NCI-H2227 treated with DMSO at 0.1 percent for 48 hours (cell line): ENCODE measurements at places on chromosomes 7 and 10.
A peak's percentile ranks its signal among the peaks of the same experiment; 100 is the strongest.

- no peak for DNase-seq
Measured at GRCh38 chr10:125379592-125379991, 219.2 kb upstream of the CTBP2 start.

- DNase-seq, result no peak
Measured at GRCh38 chr7:27689150-27689549, 26.5 kb upstream of the HIBADH start.

- no peak for DNase-seq
Measured at GRCh38 chr7:1130021-1130990, 29.7 kb downstream of the ZFAND2A start.

DNA sequence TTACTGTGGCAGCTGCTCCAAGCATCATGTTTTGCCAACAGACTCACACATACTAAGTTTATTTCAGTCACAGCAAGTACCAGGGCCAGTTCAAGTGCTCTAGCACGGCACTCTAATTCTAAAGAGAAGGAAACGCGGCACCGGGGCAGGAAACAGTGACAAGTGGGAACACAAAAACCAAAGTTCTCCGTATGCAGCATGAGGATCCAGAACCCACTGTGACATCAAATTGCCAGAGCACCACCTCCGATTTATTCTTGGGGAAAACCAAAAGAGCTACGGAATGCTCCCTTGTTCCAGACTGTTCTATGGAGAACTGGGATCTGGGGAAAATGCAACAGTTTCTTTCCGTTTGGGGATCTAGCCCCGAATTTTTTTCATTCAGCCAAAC lies 448 bp upstream of the PTER start:
- peak; percentile 56 for DNase-seq

DNA sequence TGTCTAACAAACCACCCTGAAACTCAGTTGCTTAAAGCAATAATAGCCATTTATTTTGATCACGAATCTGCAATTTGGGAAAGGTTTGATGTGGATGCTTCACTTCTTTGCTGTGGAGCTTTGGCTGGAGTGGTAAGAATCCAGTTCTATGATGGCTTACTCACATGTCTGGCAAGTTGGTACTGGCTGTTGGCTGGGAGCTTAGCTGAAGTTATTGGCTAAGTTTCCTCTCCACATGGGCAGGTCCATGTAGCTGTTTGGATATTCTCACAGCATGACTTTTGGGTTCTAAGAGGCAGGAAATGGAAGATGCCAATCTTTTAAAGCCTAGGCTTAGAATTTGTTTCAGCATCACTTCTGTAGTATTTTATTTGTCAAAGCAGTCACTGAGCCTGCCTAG lies 277.6 kb upstream of the NRP1 start:
- DNase-seq, result no peak

DNA sequence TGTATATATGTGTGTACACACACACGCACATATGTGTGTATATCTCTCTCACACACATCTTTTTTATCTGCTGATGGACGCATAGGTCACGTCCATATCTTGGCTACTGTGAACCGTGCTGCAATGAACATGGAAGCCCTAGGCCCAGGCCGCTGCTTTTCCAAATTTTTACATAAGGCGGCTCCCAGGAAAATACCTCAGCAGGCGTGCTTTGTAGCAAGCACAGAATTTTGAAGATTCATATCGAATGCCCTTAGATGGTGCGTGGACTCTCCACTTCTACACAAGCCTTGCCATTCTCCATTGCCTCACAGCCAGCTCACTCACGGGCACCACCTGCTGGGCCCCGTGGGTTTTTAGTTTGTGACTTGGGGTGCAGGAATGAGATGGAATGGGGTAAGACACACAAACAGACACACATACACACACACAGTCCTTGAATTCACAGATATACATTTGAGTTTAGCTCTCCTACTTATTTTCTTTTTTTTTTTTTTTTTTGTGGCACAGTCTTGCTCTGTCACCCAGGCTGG lies 57.9 kb upstream of the RNF32 start:
- DNase-seq, result no peak

- no peak for DNase-seq
Measured at GRCh38 chr7:107631588-107632491, 28.8 kb upstream of the SLC26A4 start.

- DNase-seq, result no peak
Measured at GRCh38 chr10:111119637-111120036, 42.8 kb downstream of the ADRA2A start.

GRCh38 chr10:88565072-88565471 lies 18.0 kb downstream of the RNLS start:
- peak; percentile 4 for DNase-seq

DNA sequence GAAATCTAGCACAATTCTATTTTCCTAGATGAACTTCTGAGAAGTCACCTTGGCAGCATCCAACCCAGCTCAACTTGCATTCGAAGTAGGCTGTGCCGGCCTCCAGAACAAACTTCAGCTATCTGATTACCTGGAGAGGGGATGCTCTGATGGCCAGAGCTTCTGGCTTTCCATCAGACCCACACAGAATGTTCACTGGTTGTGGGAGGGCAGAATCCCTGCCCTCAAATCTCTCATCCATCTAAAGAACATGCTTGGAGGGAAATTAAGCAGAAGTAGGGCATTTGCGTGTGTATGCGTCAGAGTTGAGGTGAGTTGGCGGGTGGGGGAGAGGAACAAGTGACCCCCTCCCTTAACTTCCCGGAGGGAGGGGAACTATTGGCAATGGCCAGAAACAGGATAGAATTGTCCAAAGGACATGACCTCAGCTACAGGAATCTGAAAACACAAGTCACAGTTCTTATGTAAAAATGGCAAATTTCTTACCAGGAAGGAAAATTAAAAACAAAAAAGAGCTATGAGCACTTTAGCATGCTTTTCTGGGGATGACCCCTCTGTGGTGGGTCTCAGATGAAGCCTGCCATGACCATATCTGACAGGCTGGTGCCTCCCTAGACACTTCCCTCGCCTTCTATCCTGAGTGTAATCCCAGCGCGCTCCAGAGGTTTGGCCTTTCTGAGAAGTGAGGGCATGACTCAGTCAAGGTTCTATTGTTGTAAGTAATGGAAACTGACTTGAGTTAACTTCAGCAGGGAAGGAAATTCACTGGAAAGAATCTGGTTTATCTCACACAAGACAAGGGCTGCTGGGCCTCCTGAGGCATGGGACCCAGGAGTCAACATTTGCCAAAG lies 278.8 kb downstream of the RPS24 start:
- DNase-seq, result no peak

DNA sequence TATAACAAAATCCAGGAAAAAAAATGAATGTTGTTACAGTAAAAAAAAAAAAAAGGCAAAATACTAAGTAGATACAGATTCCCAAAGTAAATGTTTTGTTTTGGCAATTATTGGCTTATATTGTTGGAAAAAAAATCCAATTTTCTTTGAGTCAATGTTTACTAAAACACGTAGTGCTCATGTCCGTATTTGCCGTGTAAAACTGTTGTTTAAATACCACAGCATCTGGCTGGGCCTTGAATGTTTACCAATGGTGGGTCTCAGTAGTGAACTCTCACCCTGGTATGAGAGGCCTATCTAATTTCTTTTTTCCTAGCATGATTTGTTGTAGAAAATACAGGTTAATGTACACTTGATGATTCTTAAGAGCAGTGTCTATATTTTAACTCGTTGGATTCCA lies 41.4 kb upstream of the SLC26A5 start:
- no peak for DNase-seq

- DNase-seq, result no peak
Measured at GRCh38 chr10:91901784-91902677, 7.3 kb downstream of the FGFBP3 start.

DNA sequence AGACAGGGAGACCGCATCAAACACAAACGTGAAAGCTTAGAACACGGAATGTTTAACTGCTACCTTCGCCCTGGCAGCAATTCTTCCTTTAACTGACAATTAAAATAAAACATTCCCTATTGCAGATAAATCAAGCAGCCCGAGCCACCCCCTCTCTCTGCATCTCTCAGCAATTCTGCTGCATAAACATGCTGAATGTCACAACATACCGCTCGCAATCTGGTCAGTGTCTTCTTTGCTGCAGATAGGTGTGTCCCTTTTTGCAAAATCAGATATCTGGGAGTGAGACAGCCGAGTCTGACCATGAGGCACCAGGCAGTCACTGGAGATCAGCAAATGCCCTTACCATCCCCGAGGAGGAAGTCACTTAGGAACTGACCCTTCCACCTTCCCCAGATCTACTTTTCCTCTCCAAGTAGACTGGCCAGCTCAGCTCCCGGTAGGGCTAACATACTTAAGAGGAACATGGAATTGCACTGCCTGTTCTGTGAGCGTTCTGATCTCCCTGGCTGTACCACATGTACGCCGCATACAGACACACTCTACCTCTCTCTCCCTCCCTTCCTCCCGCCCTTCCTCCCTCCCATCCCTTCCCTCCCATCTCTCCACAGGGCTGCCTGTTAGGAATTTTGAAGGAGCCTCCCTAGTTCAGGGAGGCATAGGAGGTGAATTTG lies at the start of gene FRMD4A:
Gene FRMD4A (minus strand): TSS at position 537 of the 674 bp plus-strand sequence.
- peak; percentile 5 for DNase-seq

DNA sequence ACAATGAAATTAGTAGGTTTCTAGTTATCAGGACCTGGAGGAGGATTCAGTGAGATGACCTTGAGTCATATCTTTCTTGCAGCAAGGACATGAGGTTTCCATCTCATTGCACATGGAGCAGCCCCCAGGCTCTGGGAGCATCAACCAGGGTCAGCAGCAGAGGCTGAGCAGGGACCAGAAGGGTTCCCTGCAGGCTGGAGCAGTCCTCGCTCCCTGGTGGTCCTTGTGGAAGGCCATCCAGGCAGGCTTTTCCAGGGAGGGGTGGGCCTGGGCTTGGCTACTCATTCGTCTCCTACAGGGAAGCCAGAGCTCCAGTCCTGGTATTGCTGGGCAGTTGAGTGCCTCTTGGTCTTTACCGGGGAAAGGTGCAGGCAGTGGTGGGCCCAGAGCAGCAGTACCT lies 587.5 kb downstream of the GLRX3 start:
- no peak for DNase-seq

DNA sequence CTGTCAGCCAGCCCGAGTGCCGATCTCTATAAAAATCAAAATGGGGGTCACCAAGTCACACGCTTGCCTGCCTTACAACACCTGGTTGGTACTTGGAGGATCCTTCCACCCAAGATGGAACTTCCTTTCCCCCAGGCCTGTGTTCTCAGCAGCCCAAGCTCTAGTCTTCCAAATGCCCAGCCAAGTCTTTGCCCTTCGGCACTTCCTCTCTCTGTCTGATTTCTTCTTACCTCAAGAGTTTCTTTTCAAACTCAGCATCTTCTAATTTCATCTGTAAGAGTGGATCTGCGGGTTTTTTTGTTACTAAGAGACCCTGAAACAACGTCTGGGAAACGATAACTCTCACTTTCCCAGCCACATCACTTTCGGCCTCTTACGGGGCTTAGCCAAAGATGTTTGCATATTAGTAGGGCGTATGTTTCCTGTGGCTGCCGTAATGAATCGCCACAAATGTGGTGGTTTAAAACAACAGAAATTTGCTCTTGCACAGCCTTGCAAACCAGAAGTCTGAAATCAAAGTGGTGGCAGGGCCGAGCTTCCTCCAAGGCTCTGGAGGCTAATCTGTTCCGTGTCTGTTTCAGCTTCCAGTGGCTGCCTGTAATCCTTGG lies 219.9 kb downstream of the TCF7L2 start:
- DNase-seq, result no peak

GRCh38 chr10:71643904-71644303 lies 75.7 kb downstream of the C10orf105 start:
- DNase-seq, result no peak

GRCh38 chr7:36600314-36600682 lies 124.0 kb downstream of the AOAH start:
- DNase-seq, result no peak

- DNase-seq, result no peak
Measured at GRCh38 chr7:45408409-45408737, 165.8 kb upstream of the ADCY1 start.

DNA sequence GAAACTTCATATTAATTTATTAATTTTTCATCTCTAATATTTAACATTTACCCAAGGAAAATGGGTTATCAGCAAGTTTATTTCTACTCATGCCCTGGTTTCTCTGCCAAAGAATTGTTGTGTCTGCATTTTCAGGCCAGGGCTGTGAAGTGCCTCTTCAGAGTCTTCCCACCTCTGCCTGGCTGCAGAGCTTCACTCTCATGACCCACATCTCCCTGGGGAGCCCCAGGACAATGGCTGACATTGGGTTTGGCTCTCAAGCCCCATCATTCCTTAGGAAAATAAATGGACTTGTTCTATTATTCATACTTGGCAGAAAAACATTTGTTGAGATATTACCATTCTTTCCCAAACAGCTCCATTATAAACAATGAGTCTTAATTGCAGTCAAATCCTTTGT lies 30.3 kb downstream of the CACNA2D1 start:
- DNase-seq, result no peak

DNA sequence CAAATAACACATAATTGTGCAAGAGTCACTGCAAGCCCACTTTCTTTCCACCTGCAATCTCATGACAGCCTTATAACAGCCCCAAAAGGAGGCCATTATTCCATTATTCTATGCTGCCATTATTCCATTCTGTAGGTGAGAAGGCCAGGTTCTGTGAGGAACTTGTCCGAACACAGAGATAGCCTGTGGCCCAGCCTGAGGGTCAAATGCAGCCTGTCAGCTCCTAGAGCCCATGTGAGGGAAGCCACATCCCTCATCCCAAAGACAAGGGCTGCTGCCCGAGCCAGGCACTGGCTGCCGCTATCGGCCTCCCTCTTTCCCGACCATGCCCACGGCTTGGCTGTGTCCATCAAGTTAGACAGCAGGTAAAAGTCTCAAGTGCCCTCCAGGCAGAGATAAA lies 24.1 kb upstream of the C10orf71 start:
- DNase-seq, result no peak

GRCh38 chr7:64640504-64640903 lies 25.4 kb upstream of the ZNF107 start:
- DNase-seq, result no peak

DNA sequence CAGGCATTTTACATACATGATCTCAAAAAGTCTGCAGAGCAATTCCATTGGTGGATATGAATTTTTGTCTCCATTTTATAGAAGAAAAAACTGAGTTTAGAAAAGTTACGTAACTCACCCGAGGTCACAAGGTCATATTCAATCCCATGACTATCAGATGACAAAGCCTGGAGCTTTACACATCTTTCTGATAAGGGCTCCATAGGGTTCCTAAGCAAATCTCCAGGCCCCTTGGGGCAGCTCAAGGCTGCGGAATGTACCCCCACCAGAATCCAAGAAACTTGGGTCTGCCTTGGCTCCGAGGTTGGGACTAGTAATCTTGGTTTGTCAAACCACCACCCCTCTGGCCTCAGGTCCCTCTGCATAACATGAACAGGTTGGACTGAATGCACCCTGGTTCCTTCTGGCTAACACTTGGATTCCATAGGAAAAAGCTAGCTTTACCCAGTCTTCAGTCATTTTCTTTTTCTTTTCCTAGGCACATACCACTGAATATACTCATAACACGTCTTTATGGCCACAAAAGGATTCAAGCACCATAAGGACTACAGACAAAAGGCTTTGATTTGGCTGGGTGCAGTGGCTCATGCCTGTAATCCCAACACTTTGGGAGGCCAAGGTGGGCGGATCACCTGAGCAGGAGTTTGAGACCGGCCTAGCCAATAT lies 55.5 kb downstream of the PIP4K2A start:
- no peak for DNase-seq
